Adrenal gland (tissue), 19 donors: ENCODE measurements at places on chromosomes 7 and 10. TPM values are rescaled to one million over a fixed set of nuclear protein-coding genes. Genes with fewer than 3 reads are reported as not detected.
A peak's percentile ranks its signal among the peaks of the same experiment; 100 is the strongest.

PKD2L1 gene
- not detected for total RNA-seq

BCCIP gene
- 26.8 TPM for total RNA-seq

NEUROD6 gene
- total RNA-seq, result not detected

EPO gene
- not detected for total RNA-seq

ADAM12 gene
- 2.1 TPM for total RNA-seq

PRLHR gene
- not detected for total RNA-seq

SUPV3L1 gene
- total RNA-seq, result 53.1 TPM

DNA sequence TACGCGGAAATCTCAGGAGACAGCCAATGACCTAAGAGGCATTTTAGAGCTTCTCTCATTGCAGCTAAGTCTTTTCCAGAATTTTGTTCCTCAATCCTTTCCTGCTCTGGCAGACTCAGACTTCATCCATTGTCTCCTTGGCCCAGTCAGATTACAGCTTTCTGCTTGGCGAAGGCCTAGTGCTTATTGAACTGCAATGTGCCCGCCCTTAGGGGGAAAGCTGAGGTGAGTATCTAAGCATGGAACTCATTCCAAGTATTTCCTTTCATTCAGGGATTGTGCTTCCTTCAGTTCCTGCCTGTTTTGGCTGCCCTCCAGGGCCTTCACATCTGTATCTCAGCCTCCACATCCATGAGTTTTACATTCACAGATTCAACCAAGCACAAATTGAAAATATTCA is 37.5 kb downstream of the PRLHR start:
- no peaks in the 10 kb centered on the region for H3K36me3 ChIP-seq
- H3K27me3 ChIP-seq, result peaks cover 5% of the 10 kb centered on the region
- H3K4me1 ChIP-seq, result no peaks in the 10 kb centered on the region
- no peak for DNase-seq

GRCh38 chr7:151695951-151696541 is 176.4 kb upstream of the RHEB start:
- DNase-seq, result no peak
- no peak overlapping the region for H3K4me3 ChIP-seq
- no peak overlapping the region for H3K27ac ChIP-seq
- no peaks in the 10 kb centered on the region for H3K36me3 ChIP-seq
- peaks cover 9% of the 10 kb centered on the region for H3K4me1 ChIP-seq

DNA sequence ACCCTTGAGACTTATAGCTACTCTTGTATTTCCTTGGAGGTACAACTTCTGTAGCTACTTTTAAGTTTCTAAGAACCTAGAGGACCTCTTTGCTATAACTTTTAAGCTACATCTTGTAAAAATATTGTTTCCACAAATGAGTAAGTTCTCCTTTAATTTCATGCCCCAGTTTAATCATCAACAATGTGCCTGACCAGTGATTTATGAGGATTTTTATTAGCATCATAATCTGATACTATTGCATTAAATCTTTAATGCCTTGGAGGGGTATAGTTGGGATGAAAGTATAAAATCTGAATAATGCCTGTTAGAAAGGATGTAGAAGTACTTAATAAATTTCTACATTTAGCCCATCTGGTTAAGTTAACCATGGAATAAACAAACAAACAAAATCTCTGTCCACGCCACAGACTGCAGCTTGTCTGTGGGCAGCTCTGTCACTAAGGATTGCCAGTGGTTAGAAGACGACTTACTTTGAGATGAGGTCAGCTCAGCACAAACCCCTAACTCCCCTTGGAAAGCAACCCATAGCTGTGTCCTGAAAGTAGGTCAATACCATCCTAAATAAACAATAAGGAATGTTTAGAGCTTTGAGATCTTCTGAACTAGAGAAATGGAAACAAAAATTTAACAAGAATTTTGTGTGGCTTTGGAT is 18.3 kb downstream of the UBE2D1 start:
- no peak for DNase-seq
- no peaks in the 10 kb centered on the region for H3K27me3 ChIP-seq
- peak overlapping the region; percentile 3 for H3K27ac ChIP-seq
- H3K36me3 ChIP-seq, result no peaks in the 10 kb centered on the region
- H3K4me1 ChIP-seq, result peaks cover 45% of the 10 kb centered on the region

- H3K4me1 ChIP-seq, result no peaks in the 10 kb centered on the region
- no peak overlapping the region for H3K27ac ChIP-seq
- no peaks in the 10 kb centered on the region for H3K36me3 ChIP-seq
- DNase-seq, result no peak
- no peaks in the 10 kb centered on the region for H3K27me3 ChIP-seq
- H3K4me3 ChIP-seq, result no peak overlapping the region
These were observed 234.0 kb upstream of the PITRM1 start for GRCh38 chr10:3406556-3406955.

DNA sequence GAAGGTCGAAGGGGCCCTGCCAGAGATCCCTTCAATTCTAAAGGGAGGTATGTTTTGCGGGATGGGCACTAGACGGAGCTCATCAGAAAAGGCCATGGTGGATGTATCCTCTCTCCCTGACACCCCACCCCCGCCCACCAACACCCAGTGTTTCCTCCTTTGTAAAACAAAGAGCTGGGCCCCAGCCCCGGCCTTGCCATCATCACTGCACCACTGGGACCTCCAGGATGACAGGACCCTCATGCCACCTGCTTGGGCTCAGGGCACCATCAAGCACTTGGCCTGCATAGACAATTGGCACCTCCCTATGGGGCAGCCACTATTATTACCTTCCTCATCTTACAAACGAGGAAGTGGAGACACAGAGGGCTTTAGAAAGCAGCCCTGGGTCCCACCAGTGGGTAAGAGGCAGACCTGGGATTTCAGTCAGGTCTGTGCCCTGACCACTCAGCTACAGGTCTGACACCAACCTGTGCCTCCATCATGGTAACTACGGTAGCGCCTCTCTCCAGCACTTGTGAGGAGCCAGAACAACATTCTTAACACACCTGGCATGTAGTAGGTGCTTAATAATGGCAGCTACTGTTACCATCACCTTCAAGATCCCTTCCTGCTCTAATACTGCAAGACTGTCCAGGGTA is 2.0 kb downstream of the CALML3 start:
- H3K27me3 ChIP-seq, result no peaks in the 10 kb centered on the region
- no peaks in the 10 kb centered on the region for H3K4me1 ChIP-seq
- no peak for DNase-seq
- no peak overlapping the region for H3K4me3 ChIP-seq
- no peak overlapping the region for H3K27ac ChIP-seq

DNA sequence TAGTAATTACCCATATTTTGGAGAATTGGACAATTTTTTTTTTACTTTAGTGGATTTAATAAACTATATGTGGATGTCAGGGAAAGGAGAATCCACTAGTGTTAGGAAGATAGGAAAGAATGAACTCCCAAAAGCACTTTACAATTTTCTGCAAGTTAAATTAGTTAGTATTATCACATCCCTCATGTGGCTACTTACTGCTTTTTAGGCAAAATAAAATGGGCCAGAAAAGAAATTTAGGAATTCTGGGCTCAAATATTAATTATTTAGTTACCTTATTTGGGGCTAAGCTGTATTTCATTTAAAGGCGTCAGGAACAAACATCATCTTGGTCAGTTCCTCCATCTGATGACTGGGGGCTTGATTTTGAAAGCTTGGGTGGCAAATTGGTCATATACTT is 4.8 kb upstream of the CUX1 start:
- H3K27me3 ChIP-seq, result no peaks in the 10 kb centered on the region
- no peaks in the 10 kb centered on the region for H3K4me1 ChIP-seq
- H3K4me3 ChIP-seq, result no peak overlapping the region
- H3K27ac ChIP-seq, result no peak overlapping the region
- H3K36me3 ChIP-seq, result no peaks in the 10 kb centered on the region
- no peak for DNase-seq

DNA sequence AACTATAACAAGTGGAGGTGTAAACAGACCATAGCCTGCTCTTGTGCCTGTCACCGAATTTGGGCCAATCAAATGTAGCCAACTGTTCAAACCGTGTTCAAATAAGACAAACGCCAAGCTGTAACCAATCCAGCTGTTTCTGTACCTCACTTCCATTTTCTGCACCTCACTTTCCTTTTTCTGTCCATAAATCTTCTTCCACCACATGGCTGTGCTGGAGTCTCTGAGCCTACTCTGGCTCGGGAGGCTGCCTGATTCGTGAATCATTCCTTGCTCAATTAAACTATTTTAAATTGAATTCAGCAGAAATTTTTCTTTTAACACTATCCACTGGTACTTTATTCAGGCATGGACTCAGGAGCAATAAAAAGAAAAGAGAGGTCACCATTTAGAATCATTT is 29.9 kb upstream of the COL1A2 start:
- no peak overlapping the region for H3K4me3 ChIP-seq
- H3K27me3 ChIP-seq, result no peaks in the 10 kb centered on the region
- H3K36me3 ChIP-seq, result no peaks in the 10 kb centered on the region
- no peak overlapping the region for H3K27ac ChIP-seq
- no peak for DNase-seq

GRCh38 chr7:25626451-25627131 is 398.3 kb upstream of the NPVF start:
- H3K4me1 ChIP-seq, result no peaks in the 10 kb centered on the region
- H3K27ac ChIP-seq, result no peak overlapping the region
- DNase-seq, result no peak
- no peaks in the 10 kb centered on the region for H3K36me3 ChIP-seq
- no peaks in the 10 kb centered on the region for H3K27me3 ChIP-seq

GRCh38 chr10:80861882-80862281 is 324.2 kb downstream of the SH2D4B start:
- no peaks in the 10 kb centered on the region for H3K4me1 ChIP-seq
- no peaks in the 10 kb centered on the region for H3K36me3 ChIP-seq
- no peak overlapping the region for H3K27ac ChIP-seq

- H3K4me1 ChIP-seq, result no peaks in the 10 kb centered on the region
- H3K27me3 ChIP-seq, result no peaks in the 10 kb centered on the region
- H3K4me3 ChIP-seq, result no peak overlapping the region
- H3K27ac ChIP-seq, result no peak overlapping the region
- DNase-seq, result no peak
These were observed 105.3 kb downstream of the CCDC3 start for GRCh38 chr10:12896251-12896650.

DNA sequence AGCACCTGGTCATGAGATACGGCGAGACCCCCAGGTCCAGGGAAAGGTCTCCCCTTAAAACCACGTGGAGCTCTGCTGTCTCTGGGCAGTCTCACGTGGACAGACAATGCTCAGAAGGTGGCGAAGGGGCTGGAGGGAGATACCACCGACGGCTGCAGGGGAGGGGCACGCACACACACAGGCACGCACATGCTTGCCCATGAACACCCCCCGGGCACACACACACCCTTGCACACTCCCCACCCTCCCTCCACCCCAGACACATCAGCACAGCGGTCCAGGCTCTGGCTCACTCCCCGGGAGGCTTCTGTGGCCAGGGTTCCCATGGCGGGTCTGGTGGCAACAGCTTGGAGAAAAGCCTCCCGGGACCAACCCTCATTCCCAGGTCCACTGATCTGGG is 52.4 kb upstream of the TNRC18 start:
- no peaks in the 10 kb centered on the region for H3K4me1 ChIP-seq
- no peaks in the 10 kb centered on the region for H3K27me3 ChIP-seq
- no peak for DNase-seq
- H3K4me3 ChIP-seq, result no peak overlapping the region
